D721Med (cell line): ENCODE measurements at places on chromosomes 12 and 14.

DNA sequence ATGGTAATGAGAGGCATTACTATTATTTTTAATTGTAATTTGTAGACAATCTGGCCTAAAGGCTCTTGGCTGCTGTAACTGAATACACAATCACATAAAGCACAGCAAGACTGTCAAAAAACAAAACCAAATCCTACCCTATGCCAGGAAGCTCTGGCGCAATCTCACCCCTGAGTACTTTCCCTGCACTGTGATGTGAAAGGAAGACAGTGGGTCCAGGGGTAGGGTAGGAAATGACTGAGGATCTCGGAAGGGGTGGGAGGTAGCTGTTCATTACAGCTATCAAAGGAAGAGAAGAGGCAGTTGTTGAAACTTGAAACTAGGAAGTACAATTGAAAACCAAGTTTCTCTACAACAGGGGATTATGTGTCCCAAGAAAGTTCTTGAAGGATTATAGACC is 202.8 kb downstream of the ANO2 start:
- DNase-seq = no peak

GRCh38 chr12:39813776-39814175 is 194.2 kb upstream of the ABCD2 start:
- no peak for DNase-seq

- no peak for DNase-seq
Observed at GRCh38 chr14:59265808-59266207, 77.3 kb downstream of the DAAM1 start.

- DNase-seq = no peak
Observed at GRCh38 chr14:72714094-72714493, 179.8 kb downstream of the DPF3 start.

DNA sequence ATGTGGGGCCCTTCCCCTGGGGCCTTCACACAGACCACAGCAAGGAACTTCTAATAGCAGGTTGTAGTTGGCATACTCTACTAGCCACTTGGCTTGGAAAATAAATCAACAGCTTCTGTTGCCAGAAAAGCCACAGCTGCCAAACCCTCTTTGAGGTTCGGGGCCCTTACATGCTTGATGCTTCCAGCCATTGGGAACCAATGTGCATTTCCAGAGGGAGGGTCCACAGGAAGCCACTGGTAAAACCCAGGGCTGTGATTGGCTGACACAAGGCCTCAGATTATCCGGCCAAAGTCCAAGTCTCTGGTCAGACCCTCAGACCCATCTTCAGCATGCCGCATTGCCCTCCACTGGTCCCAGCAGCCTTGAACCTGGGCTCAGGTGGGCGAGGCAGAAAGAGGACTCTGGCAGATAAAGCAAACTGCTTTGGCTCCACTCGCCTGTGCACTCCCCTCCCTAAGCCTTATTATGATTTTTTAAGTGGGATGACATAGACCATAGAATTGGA is 214.4 kb downstream of the BCL11B start:
- no peak for DNase-seq

GRCh38 chr14:75911883-75912282 is 69.9 kb downstream of the TGFB3 start:
- DNase-seq = no peak

DNA sequence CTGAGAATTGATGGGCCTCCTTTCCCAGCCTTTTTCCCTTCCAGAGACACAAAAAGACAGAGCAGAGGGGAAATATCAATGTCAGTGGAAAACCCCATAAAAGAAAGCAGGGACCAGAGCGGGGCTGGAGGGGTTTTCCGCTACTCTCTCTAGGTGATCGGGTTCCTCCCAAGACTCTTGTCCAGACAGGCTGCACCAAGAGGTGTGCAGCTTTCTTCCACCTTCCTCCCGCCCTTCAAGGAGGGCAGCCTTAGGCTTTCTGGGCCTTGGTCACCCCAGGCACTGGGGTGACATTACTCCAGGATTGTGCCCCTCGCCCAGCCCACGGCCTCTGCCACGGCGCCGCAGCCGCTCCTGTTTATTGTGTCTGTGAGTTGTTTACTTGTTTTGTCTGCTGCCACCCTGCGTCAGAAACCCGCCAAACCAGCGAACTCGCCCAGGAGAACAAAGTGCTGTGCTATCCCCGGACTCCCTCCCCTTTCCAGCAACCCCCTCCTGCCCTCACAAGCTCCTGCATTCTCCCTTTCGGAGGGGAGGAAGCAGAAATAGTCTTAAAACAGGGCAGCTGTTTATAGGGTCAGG is 6.7 kb upstream of the HOXC6 start:
- no peak for DNase-seq

GRCh38 chr12:66859751-66860440 is 181.0 kb upstream of the GRIP1 start:
- no peak for DNase-seq

GRCh38 chr14:83991666-83992065 is 1538.3 kb upstream of the FLRT2 start:
- DNase-seq = no peak
